ENCODE measurements at places on chromosomes 2 and 18. TPM values are rescaled to one million over a fixed set of nuclear protein-coding genes. Genes with fewer than 3 reads are reported as not detected.

Gene OSBPL1A
- 50.6 TPM for total RNA-seq

Gene LBX2
- total RNA-seq, result 1.5 TPM

GRCh38 chr2:241034490-241035141 is 36.2 kb downstream of the SNED1 start:
- no peak for DNase-seq

Gene BCL11A
- total RNA-seq, result 9.7 TPM

DNA sequence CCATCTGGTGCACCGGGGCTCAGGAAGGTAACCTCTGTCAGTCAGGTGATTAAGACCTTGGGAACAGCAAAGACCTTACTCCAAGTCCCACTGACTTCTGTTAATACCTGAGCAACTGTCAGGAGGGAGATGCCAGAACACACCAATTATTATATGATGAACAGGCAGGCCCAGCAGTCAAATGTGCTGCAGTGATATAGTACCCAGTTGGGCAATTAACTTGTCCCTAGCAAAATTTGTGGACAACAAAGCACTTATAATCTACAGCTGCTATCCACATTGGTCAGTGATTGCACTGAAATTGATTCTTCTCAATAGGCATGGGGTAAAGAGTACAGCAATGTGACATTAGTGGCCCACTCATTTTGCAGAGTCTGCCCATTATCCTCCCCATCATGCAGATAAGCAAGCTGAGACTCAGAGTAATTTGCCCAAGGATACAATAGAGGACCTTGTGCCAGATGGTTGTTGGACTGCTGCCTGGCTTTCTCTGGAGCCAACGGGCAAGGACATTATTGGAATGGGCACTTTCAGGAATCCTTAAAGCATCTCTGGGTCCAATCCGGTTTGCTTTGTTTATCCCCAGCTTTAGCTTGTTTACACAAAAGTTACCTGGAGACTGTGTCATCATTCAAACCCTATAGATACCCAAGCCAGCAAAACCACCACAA is 147.6 kb downstream of the CCBE1 start:
- no peak for DNase-seq

DNA sequence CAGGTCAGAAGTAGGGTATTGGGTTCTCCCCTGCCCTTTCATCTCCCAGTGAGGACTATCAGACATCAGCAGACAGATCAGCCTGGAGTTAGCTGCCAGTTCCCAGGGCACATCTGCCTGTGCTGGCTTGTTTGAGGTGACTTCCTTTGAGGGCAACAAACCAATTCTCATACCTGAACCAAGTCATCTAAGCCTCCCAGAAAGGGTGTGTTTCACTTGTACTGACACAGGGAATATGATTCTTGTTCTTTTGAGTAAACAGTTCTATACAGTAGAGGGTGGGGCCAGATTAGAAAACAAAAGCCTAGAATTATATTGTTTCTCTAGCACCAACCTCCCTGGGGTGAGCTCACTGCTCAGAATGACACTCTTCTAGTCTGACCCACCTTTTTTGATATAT is 591.9 kb downstream of the SLC4A3 start:
- DNase-seq, result no peak

DNA sequence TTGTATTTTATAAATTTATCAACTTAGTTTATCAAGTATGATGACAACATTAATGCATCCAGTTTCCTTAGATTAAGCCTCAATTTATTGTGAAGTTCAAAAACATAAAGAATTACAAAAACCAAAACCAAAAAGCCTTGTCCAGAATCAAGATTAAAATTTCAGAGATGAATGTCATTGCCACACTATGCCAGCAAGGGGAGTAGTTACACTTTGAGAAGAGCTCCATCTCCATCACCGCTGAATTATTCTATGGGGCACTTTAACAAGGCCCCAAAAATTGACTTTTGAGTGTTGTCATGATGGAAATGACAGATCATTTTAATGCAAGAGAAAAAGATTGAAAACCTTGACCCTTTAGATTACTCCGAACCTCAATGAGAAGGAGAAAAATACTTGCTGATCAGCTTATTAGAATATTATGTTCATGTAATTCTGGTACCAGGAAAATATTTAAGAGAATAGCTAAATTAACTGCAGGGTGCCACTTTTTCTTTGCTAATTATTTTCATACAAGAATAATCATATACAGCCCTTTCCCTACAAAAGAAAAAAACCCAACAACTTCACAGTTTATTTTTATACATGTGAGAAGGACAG is 152.5 kb upstream of the AQP4 start:
- no peak for DNase-seq

DNA sequence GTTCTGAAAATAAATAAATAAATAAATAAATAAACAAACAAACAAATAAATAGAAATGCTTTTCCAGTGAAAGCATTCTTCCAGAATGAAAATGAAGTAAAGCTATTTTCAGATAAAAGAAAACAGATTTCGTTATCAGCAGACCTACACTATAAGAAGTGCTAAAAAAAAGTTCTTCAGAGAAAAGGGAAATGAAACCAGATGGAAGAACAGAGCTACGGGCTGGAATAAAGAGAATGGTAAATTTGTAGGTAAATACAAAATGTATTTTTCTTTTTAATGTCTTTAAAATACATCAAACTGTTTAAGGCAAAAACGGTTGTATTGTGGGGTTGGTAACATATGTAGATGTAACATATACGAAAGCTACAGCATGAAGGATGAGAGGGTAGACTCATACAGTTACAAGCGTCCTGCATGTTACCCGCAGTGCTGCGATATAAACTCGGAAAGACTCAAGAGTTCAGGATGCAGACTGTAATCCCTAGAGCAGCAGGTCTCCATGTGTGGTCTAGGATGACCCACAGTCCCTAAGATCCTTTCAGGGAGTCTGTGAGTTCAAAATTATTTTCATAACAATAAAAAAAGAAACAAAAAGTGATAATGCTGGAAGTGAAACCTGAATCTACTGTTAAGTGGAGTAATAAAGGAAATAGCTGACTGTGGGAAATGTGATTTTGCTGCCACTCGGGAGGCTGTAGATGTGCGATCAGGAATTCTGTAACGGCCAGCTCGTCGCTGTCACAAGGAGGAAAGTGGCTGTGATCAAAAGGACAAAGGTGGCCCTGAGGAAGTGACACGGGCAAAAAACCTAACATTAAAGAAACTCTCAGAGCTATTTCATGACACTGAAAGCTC is 5.3 kb upstream of the RAB12 start:
- DNase-seq, result no peak

- DNase-seq, result no peak
Measured at GRCh38 chr2:13197248-13197647, 480.5 kb downstream of the TRIB2 start.

Gene ANKRD30B
- not detected for total RNA-seq

GRCh38 chr2:24818721-24819167 is 25.5 kb downstream of the CENPO start:
- no peak for DNase-seq

DNA sequence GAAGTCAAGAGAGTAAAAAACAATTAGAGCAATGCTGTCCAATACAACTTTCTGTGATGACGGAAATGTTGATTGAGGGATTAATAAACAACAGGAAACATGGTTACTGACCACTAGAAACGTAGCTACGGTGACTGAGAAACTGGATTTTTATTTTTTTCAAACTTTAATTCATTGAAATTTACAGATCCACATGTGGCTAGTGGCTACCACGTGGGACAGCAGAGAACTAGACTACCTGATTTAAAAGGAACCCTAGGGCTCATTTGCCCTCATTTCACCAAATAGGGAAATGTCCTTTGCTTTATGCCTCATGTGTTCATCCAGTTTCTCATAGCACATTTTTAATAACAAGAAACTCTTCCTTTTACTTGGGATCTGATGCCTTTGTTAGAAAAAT is 413.0 kb downstream of the TGIF1 start:
- DNase-seq, result no peak

DNA sequence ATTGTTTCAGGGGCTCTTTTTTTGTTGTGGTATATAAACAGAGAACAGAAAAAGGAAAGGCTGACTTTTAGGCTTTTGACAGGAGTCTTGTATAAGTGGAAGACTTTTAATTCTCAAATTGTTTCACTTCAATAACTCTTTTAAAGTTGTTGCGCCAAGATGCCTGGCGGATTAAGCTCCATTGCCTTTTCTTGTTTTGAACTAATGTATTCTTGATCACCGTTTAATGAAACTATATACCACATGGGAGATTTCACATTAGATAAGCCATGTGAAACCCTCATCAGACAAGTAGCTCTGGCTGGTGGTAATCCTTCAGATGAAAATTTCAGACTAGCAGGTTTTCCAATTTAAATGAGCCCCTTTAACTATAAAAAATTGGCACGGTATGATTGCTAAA is 257.4 kb downstream of the CCDC178 start:
- DNase-seq, result no peak

DNA sequence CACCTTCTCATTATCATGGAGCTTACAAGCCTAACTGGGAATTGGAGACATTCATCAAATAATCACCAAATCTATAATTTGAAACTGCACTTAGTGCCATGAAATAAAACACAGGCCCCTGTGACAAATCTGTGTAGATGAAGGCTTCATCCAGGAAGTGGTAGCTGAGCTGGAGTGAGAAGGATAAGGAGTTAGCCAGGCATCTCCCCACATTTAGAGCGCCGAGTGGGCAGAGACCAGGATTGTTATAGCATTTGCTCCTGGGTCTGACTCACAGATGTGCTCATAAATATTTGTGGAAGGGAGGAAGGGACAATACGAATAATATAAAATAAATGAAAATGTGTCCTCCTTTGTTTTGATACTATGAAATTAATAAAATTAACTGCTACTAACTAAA is 2.5 kb upstream of the MAT2A start:
- DNase-seq, result no peak

Gene ABCB11
- total RNA-seq, result 0.32 TPM

DNA sequence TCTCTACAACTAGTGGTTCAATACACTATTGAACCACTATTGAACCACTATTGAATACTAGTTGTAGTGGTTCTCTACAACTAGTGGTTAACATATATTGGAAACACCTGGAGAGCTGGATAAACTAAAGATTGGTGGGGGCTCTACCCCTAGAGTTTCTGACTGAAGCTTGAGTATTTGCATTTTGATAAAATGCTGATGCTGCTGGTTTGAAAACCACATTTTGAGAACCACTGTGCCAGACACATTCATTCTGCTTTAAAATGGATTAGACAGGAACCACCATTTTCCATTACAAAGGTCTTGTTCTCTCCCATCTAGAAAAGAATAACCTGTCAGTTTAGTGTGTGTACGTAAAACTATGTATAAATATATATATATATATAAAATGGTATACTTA is 133.3 kb downstream of the TMEM247 start:
- DNase-seq, result no peak

Gene REG3A
- not detected for total RNA-seq

Gene RAPGEF4
- total RNA-seq, result 14.6 TPM

Gene TNFAIP6
- total RNA-seq, result 2.1 TPM

- DNase-seq, result no peak
Measured at GRCh38 chr2:27690052-27690451, 26.4 kb downstream of the SLC4A1AP start.

Gene IL1R2
- total RNA-seq, result 23.3 TPM

DNA sequence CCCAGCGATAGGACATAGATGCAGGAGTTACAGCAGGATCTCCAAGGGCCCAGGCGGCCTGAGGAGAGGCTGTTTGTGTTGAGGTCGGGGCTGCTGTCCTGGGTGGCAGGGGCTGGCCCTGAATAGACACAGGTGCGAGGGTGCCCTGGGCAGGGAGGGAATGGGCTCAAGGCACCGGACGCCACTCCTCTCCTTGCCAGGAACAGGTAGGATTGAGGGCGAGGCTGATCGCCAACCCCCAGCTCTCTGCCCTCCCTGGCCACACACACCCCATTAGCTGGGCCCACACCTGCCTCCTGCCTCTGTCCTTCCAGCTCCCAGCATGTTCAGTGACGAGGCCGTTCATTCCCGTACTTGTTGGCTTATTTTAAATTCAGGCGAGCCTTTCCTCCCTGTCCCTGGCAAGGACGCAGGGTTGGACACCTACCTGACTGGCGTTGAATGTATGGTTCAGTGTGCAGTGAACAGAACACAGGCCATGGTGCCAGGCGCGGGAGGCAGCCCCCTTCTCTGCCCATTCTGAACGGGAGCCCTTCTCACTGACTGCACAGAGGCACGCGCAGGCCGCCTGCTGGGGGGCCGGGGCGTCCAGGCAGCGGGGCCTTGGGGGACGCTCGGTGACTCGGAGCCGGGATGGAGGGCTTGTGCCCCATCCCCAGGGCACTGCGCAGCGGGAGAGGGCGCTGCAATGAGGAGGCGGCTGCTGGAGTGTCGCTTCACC is 41.3 kb upstream of the SNED1 start:
- no peak for DNase-seq

DNA sequence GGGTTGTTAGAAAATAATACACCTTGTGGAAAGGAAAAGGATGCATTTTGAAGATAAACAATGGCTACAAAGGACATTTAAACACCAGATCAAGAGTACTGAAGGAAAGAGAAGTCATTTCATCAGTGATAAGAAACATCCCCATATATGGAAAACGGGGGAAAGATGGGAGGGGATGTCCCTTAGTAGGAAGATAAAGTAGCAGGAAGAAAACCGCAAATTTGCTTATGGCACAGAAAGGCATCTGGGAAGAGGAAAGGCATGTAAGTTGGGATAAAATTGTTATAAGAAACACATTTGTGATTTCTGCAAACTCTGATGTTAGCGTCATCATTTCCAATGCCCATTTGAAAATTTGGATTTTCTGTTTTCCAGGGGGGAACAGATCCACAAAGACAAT is 10.5 kb upstream of the LYPD1 start:
- DNase-seq, result no peak

Gene D2HGDH
- 29.4 TPM for total RNA-seq

Gene RGPD4
- total RNA-seq, result not detected

GRCh38 chr2:3981446-3981987 is 278.1 kb downstream of the DCDC2C start:
- DNase-seq, result no peak

DNA sequence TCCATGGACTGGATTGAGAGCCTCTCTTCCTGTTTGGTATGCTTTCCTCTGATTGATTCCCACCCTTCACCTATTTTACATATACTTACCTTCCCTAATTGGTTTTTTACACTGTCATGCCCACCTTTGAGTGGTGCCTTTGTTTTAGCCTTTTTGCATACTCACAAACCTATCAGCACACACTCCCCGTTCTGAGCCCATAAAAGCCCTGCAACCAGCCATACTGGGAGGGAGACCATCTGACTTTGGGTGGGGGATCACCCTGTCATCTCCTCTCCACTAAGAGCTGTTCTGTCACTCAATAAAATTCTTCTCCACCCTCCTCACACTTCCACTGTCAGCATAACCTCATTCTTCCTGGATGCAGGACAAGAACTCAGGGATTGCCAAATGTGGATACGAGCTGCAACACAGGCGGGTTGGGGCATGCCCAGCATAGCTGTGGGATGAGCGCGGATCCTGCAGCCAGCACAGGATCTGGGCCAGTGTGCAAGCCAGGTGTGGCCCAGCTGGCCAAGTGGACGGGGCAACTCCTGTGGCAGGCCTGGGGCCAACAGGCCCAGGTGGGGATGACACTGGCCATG is 9.4 kb upstream of the MOB1A start:
- no peak for DNase-seq

GRCh38 chr18:73047688-73048087 is 179.9 kb upstream of the NETO1 start:
- no peak for DNase-seq

GRCh38 chr2:28543316-28544035 is 47.6 kb downstream of the PLB1 start:
- no peak for DNase-seq

- peak; percentile 45 for DNase-seq
Measured at GRCh38 chr18:48813833-48814489, 136.8 kb downstream of the SMAD7 start.

- DNase-seq, result peak; percentile 81
Measured at GRCh38 chr2:239275044-239275685, 125.7 kb downstream of the HDAC4 start.

Gene SCTR
- 13.2 TPM for total RNA-seq

GRCh38 chr2:120428748-120429147 is 82.8 kb downstream of the INHBB start:
- DNase-seq, result no peak
